ENCODE measurements at places on chromosomes 1 and 21.

GRCh38 chr1:158506369-158506987 is 34.5 kb downstream of the OR10R2 start:
- no peak for DNase-seq

GRCh38 chr1:85453640-85454194 is 11.2 kb downstream of the DDAH1 start:
- no peak for DNase-seq

- peak; percentile 39 for DNase-seq
Measured at GRCh38 chr1:191222206-191222605, 744.5 kb upstream of the BRINP3 start.

GRCh38 chr1:193658691-193659090 is 472.3 kb upstream of the B3GALT2 start:
- DNase-seq = no peak

GRCh38 chr1:155744711-155745283 is 55.9 kb downstream of the DAP3 start:
- DNase-seq = no peak

DNA sequence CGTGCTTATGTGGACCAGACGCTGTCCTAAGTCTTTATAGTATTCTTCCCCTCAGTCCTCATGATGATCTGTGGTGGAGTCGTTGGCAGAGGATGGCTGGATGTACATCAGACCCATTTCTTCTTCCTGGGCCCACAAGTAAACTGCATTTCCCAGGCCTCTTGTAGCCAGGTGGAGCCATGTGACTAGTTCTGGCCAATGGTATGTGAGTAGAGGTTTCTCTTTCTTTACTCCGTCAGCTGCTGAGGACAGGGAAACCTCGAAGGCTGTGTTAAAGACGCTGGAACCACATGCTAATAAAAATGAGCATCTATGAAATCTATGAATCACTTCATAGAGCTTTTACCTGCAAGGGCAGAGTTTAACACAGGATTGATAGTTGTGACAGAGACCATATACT is 18.7 kb upstream of the ZNF362 start:
- DNase-seq = no peak

DNA sequence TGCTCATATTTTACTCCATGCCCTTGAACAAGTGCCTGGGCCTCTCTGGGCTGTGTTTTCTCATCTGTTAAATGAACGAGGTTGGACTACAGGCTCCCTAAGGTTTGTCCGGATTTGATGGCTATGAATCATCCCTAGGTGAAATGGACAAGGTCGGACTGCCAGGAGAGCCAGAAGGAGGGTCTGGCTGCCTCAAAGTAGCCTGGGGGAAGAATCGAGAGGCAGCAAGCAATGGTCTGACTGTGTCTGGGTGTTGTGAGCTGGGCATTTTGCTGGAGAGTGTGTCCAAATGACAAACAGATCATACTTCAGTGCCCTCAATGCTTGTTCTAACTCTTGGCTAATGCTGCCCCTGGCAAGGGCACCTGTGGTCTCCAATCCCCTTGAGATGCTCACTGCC is 730.9 kb downstream of the PTPRU start:
- no peak for DNase-seq

- no peak for DNase-seq
Measured at GRCh38 chr1:60345049-60345448, 271.5 kb upstream of the C1orf87 start.

GRCh38 chr1:27018316-27018715 is 5.7 kb upstream of the TENT5B start:
- no peak for DNase-seq

GRCh38 chr1:24216276-24217074 is 29.4 kb upstream of the IFNLR1 start:
- DNase-seq = no peak

DNA sequence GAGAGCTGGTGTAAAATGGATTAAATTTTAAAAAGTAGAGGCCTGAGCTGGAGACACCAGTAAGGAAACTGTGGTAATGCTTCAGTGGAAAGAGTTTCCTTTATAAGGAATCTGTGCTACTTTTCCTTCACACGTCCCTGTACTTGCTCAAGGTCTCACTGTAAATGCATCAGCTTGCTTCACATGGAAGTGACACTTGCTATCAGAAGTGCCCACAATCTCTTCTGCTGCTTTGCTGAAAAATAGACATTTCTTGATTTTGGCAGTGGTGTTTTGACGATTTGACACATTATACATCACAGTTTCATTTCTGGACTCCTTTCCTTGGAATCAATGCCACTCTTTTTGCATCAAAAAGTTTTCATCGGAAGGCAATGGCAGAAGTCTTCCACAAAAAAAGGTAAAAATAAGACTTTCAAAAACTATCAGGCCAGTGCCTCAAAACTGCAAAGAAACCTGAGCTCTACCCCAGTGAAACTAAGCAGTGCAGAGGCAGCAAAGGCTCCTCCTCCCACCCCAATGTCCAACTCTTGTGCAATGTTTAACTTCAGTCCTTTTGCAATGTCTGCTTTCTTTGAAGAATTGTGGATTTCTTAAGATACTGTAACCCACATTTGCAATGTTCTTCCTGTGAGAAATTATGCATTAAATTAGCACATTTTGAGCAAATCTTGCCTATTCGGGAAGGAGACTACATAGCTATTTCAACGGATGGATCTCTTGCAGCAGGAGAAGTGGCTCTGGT is 18.4 kb upstream of the TSPAN2 start:
- no peak for DNase-seq

Measured in NCI-H1930 (cell line).